ENCODE measurements at places on chromosomes 7 and 10.

- DNase-seq = no peak
These were observed 83.3 kb downstream of the EXOC6 start for GRCh38 chr10:92931597-92931996.

DNA sequence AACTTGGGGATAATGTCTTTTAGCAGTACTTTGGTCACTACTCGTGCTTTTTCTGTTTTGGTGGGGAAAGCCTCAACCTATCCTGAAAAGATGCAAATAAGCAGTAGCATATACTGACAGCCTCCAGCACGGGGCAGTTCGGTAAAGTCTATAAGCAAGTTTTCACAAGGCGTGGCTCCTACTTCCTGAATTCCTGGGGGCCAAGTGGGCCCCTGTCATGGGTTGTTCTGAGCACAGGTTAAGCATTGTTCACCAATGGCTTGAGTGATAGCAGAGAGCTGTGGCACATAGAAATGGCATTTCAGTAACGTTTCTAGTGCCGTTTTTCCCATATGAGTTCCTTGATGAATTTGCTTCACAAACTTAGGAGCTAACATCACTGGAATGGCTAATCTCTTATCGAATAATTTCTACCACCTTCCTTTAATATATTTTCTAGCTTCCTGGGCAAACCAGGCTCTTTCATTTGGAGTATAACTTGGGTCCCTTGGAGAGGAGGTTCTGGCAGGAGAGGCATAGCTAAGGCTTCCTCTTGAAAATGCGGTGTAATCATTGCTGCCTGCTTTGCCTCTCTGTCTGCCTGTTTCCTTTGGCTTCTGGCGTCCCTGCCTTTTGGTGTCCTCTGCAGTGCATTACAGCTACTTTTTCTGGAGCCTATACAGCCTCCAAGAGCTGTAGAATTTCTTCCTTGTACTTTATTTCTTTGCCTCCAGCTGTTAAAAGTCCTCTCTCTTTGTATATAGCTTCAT is 11.7 kb upstream of the ZNF239 start:
- no peak for DNase-seq

DNA sequence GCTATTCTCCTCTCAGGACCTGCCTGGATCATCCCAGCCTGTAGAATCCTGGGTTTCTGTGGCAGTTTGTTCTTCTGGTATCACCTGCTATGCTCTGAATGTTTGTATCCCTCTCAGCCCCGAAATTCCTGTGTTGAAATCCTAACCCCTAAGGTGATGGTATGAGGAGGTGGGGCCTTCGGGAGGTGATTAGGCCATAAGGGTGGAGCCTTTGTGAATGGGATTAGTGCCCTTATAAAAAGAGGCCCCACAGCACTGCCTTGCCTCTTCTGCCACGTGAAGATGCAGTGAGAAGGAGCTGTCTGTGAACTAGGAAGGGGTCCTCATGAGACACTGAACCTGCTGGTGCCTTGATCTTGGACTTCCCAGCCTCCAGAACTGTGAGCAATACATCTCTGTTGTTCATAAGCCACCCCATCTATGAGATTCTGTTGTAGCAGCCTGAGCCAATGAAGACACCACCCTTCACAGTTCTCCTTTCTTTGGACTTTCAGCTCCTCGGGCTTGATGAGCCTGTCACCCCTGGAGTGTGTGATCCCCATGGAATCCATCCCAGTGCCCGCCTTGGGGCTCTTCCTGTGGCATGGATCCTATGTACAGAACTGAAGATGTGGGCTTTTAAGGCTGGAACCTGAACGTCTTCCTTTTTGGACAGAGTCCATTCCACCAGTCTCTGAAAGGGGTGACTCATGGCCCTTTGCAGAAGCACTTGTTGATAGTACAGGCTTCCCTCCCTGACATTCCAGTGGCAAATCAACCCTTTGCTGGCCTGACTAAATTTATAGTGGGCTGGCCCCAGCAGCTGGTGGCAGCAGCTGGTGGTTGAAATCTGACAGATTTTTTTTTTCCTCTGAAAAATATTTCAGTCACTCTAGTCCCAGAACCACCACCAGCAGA is 138.0 kb downstream of the TACC2 start:
- no peak for DNase-seq

DNA sequence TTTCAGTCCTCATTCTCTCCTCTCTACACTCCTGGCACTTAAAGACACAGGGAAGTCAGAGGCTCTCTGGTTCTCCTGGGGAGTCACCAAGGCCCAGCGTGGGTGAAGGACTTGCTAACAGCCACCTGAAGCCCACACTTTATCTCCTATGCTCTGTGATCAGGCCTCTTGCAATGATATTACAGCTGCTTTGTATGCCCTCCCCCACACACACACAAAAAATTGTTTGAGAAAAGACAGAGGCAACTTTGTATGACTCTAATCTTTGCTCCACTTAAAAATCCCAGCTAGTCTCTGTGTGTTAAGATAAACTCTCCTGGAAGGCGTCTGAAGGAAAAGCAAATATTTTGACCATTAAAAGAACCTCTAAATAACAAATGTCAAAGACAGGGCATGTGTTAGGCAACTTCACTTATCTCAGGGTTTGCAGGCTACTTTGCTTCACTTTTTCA is 507.2 kb downstream of the TNS3 start:
- no peak for DNase-seq

GRCh38 chr10:35136263-35136815 is 9.7 kb downstream of the CREM start:
- no peak for DNase-seq

DNA sequence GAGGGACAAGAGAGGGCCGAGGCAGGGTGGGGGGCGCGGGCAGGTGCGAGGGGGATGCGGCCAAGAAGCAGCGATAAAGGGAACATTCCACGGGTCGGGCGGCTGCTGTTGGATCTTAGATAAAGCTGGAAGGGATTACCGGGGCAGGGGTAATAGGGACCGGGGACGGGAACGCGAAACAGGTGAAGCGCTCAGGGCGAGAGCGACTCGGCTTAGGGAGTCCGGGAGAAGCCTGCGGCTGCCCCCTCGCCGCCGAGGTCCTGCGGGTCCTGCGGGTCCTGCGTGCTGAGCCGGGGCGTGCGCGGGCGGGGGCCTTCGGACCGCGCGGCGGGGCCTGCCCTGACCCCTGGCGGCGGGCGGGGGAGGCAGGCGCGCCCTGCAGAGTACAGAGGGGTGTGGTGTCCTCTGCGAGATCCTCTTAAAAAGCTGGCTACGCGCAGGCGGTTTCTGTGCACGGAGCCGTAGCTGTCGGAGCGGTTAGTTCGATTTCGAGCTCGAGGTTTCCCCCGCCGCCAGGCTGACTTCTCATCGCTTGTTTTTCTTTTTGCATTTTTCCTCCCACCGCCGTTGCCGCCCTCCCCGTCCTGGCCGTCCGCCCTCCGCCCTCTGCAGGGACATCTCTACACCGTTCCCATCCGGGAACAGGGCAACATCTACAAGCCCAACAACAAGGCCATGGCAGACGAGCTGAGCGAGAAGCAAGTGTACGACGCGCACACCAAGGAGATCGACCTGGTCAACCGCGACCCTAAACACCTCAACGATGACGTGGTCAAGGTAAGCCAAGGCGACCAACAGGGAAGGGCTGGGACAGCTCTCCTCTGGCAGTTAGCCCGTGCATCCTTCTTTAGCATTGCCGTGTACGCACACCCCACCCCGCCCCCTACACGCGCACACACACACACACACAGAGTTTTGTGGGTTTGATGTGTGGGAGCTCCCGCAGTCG is 1.4 kb downstream of the CAV1 start:
- no peak for DNase-seq

DNA sequence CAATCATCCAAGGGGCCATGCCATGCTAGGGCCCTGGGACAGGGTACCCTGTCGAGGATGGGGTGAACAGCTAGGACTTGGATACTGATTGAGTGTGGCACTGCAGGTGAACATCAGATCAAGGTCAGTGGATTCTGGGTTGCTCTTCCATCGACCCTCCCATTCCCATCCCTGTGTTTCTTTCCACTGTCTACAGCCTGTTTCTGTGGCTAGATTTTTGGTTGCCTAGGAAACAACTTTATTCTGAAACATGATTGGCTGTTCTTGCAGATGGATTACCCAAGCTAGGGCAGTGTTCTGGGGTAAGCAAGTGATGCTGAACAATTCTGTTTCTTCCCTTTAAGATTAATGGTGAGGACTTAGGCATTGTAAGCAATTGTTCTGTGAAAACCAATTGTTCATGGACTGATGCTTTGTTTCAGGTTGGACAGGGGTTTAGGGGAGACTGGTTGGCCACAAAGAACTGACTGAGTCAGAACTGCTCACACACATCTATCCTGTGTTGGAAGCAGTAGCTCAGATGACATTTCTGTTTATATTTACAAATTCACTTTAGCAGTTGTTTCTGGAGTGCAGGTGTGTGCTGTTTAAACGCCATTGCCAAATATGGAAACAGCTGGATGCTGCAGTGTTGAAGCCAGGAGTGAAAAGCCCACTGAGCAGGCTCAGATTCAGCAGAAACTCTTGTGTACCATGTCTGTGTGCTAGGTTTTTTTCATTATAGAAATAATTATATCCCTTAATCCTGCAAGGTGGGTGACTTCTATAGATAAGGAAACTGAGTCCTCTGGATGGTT is 102.3 kb upstream of the BTBD16 start:
- DNase-seq = no peak

GRCh38 chr7:155850766-155851678 is 38.8 kb upstream of the SHH start:
- no peak for DNase-seq

GRCh38 chr10:90641731-90642130 is 216.1 kb downstream of the HTR7 start:
- no peak for DNase-seq

DNA sequence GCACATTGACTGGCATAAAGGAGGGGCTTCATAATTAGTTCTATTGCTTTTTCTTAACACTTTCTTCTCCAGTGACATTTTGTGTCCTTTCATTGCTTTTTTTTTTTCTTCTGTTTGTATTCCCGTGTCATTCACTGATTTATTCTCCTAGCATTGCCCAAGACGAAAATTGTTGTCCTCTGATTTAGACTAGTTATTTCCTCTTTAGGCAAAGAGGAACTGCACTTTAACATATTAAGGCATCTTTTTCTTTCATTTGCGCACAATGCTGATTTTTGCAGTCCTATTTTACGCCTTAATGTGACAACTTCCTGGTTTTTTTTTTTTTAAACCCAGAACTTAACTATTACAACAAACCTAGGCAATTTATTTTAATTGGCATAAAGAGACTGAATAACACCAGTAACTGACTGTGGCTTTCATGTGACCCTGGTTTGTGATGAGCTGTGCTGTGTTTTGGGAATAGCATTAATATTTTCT is 39.7 kb downstream of the ARID5B start:
- no peak for DNase-seq

- no peak for DNase-seq
These were observed 54.1 kb downstream of the CDK6 start for GRCh38 chr7:92782236-92782635.

DNA sequence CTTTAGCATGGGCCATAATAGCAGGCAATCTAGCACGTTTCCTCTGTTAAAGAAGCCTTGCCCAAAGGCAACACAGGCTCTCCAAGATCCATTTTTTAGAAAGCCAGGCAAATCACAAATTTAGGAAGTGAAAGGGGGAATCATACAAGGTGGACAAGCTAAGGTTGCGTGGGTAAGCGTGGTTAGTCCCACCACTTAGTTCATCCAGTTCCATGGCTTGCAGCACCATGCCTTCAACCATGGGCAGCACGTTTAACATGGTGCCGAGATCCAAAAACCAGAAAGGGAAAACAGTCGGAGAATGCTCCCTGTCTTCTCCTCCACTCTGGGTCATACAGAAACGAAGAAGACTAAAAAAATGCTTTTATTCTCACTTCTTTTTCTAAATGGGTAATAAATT is 234.4 kb upstream of the IMMP2L start:
- no peak for DNase-seq

GRCh38 chr7:109735881-109736280 is 1166.2 kb downstream of the DNAJB9 start:
- DNase-seq = no peak

DNA sequence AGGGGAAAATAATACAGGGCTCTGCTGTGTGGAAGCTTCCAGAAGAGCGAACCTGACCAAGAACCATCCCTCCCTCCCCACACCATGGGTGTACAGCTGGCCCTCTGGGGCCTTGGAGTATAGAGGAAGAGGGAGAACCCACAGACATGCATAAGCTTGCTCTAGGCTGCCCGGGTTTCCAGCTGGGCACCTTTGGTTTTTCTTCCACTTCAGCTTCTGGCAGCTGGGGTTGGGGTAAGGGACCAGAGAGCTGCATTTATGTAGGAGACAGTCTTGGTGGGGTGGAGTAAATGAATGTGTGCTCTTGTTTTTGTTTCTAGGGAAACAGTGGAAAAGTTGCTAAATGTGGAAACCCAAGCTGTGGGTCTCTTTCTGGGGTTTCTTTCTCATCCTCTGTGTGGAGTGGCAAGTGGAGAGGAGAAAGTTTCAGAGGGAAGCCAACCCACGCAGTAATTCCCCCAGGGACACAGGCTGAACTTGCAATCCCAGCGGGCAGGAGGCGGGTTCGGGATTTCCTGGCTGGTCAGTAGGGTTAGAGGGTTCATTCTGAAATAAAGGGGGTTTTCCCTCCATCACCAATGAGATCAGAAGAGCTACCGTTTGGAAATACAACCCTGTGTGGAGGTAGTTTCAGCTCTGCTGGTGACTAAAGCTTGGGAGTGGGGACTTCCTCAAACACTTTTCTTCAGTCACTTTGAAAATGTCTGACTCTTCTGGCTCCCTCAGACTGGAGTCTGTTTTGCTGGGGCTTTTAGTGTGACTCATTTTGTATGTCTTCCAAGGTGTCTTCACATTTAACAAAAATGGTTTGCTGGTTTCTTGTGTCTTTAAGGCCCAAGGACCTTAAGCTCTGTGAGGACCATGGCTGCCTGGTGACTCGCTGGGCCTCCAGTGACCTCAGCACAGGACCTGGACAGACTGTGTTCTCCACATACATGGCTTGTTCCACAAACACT is 22.2 kb upstream of the SRGN start:
- DNase-seq = no peak

- DNase-seq = no peak
These were observed 59.5 kb upstream of the KLF6 start for GRCh38 chr10:3844491-3845025.

GRCh38 chr7:155369766-155370165 is 72.1 kb downstream of the INSIG1 start:
- DNase-seq = no peak

- DNase-seq = no peak
These were observed 158.7 kb downstream of the RNF216 start for GRCh38 chr7:5622746-5623145.

DNA sequence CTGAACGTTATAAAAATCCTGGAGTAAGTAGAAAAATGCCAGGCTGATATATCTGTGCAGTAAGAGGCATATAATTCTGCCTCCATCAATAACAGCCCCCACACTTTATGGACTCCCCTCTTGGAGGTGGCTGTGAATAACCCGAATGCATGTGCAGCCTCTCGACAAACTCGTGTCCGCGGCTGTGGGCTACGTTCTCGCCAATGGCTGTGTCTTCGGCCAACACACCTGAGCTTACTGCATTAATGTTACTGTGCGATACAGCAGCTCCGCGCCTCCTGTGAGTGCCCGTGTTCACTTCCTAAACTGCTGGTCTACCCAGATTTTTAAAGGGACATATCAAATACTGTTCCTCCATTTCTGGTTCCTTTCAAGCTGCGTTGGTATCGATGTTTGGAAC is 209.4 kb downstream of the ADARB2 start:
- no peak for DNase-seq

GRCh38 chr10:3179174-3179573 is 6.6 kb upstream of the PITRM1 start:
- no peak for DNase-seq

GRCh38 chr10:114605155-114605797 is 52.8 kb downstream of the ABLIM1 start:
- DNase-seq = no peak

- DNase-seq = peak; percentile 53
These were observed 86.3 kb downstream of the RNF216 start for GRCh38 chr7:5694912-5695726.

GRCh38 chr7:132225216-132226030 is 350.8 kb downstream of the PLXNA4 start:
- DNase-seq = no peak

All from spinal cord (tissue), 10 donors.